Heart left ventricle (tissue), 16 donors: ENCODE measurements at places on chromosomes 2 and 18. TPM values are rescaled to one million over a fixed set of nuclear protein-coding genes. Genes with fewer than 3 reads are reported as not detected.

Gene C2orf49
- total RNA-seq: 19.8 TPM

Gene EMX1
- total RNA-seq: not detected

Gene GALM
- total RNA-seq: 22.5 TPM

Gene CHRNG
- total RNA-seq: not detected

Gene CIB4
- not detected for total RNA-seq

Gene PPP1R1C
- total RNA-seq: 17.5 TPM

Gene TMEM198
- 1.9 TPM for total RNA-seq

Gene TRIM43
- not detected for total RNA-seq

DNA sequence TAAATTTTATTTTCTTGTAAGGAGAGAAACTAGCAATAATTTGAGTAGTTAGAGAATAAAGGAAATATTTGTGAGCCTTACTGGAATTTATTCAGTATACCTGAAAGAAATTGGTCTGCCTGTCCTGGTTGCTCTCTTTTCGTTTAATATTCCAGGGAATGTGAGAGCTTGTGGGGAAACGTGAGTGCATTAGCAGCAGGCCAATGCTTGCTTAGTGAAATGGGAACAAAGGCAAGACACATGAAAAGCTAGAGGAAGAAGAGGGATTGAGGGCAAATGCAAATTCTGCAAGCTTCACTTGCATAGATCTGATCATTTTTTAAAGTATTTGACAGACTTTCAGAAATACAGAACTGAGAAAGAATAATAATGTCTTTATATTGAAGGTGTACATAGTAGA is 111.0 kb downstream of the ERBB4 start:
- DNase-seq: no peak

- no peak for DNase-seq
Measured at GRCh38 chr2:104944495-104944894, 90.6 kb downstream of the POU3F3 start.

DNA sequence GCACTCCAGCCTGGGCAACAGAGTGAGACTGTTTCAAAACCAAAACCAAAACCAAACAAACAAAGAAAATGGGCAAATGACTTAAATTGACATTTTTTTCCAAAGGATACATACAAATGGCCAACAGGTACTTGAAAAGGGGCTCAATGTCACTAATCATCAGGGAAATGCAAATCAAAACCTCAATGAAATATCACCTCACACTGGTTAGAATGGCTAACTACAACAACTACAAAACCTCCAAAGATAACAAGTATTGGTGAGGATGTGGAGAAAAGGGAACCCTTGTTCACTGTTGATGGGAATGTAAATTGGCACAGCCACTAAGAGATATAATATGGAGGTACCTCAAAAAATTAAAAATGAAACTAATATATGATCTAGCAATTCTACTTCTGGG is 213.2 kb upstream of the HS6ST1 start:
- no peak for DNase-seq

- DNase-seq: no peak
Measured at GRCh38 chr2:45649462-45649857, 2.0 kb upstream of the PRKCE start.

- no peak for DNase-seq
Measured at GRCh38 chr18:26646901-26647300, 98.5 kb upstream of the KCTD1 start.

GRCh38 chr2:237287872-237288271 is 126.1 kb downstream of the COL6A3 start:
- DNase-seq: no peak

GRCh38 chr2:134453476-134453875 is 199.6 kb downstream of the MGAT5 start:
- DNase-seq: no peak

- DNase-seq: no peak
Measured at GRCh38 chr2:172097557-172098131, 5.1 kb downstream of the DLX2 start.

GRCh38 chr2:237192881-237193280 is 107.2 kb downstream of the COPS8 start:
- DNase-seq: no peak

- DNase-seq: no peak
Measured at GRCh38 chr2:72972352-72973136, 55.2 kb downstream of the EMX1 start.

DNA sequence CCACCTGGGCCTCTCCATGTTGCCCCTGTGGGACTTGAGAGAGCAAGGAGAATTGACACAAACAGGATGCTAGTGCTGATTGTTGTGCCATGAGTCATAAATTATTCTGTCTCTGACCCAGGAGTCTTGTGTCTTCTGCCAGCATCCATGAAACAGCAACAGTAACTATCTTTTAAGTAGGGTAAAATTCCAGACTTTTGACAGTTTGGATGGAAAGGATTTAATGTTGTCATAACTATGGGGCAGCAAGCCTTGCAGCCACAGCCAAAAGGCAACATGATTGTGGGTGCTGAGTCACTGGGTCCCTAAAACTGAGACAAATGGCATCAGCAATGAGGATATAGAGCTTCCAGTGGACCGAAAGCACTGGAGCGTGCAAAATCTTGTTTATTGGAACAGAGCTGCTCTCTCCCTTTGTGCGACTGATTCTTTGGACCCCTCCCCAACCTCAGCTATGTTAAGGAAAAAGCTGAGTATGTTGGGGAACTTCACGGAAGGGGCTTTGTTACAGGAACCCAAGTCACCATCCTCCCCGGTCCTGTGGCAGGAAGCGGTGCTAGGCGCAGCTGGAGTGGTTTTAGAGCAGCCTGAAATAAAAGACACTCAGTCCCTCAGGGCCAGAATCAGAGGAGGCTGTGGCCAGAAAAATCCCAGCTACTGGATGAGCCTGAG is 9.6 kb upstream of the ITPRIPL1 start:
- no peak for DNase-seq

DNA sequence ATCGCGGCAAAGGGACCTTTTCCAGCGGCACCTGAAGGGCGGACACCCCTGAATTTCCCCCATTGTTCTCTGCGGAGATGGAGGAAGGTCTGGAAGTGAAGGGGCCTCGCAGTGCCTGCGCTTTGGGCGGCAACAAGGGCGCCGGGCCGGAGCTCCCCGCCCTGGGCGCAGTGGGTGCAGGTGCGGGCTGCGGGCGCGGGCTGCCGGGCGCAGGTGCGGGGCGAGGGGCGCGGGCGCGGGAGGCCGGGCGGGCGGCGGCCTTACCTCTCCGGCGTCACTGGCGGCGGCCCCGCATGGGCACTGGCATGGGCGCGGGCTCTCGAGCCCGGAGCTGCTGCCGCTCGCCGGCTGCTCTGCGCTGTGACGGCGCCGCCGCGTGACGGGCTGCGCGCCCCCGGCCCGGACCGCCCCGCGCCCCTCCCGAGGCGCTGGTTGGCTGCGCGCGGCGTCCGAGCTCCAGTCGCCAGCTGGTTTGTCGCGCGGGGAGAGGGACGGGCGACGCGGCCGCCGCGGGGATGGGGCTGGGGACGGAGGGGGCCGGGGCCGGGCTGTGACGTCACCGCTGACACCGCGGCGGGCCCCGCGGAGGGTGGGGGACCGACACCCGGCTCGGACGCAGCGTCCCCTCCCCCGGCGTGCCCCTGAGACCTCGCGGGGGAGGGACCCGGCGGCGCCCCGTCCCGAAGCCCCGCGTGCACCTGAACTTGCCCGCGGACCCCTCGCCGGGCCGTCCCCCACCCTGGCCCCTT is at the start of gene KIF1A:
TSS of gene KIF1A (minus strand) at position 362 of the 749 bp plus-strand sequence. CDS start 22,467 bp downstream, outside the sequence.
- peak; percentile 25 for DNase-seq

- DNase-seq: no peak
Measured at GRCh38 chr2:184507254-184507653, 91.1 kb upstream of the ZNF804A start.

DNA sequence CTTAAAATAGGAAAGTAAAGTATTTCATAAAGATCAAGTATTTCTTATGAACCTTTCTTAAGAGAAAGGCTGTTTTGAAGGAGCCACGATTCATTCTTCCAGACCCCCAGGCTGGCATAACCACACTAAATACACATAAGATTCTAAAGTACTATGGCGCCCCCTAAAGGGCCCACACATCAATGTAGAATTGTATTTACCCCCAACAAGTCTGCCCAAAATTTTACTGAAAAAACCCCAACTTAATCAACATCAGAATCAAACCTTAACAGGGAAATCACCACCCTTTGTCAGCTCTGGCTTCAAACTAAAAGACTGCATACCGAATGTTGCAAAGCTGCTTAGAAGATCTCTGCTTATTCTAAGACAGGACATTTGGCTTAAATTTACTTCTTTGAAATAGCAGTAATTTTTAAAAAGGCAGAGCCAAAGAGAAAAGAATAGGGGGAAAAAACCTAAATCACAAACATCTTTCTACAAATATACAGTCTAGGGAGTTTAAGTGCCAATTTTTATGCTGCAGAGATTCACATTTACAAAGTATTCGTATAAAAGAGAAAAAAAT is 20.4 kb upstream of the BCL2 start:
- no peak for DNase-seq

GRCh38 chr2:44325897-44326296 is 35.4 kb downstream of the PREPL start:
- no peak for DNase-seq

DNA sequence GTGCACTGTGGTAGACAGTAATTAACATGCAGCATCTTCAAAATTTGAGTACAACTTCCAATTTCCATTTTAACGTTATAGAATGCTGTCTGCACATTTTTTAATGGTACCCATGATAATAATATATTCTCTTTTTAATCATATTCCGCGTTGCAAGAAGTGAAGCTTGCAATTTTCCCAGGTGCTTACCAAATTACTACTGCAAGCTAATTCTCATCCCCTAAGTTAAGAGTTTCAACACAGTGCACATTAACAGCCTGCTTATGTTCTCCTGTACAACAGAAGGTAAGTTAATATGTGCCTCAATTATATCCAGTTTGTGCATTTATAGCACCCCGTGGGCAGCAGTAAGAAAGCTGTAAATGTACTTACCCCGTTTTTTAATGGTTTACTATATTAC is 132.9 kb downstream of the CBLN2 start:
- DNase-seq: no peak

DNA sequence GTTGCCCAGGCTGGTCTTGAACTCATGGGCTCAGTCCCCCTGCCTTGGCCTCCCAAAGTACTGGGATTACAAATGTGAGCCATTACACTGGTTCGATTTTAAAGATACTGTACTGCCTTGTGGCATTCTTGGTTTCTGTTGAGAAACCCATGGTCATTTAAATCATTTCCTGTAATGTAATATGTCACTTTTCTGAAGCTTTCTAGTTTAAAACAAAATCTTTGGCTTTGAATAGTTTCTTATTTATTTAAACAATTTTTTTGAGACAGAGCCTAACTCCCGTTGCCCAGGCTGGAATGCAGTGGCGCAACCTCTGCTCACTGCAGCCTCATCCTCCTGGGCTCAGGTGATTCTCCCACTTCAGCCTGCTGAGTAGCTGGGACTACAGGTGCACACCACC is 8.9 kb downstream of the ZNF512 start:
- DNase-seq: no peak

DNA sequence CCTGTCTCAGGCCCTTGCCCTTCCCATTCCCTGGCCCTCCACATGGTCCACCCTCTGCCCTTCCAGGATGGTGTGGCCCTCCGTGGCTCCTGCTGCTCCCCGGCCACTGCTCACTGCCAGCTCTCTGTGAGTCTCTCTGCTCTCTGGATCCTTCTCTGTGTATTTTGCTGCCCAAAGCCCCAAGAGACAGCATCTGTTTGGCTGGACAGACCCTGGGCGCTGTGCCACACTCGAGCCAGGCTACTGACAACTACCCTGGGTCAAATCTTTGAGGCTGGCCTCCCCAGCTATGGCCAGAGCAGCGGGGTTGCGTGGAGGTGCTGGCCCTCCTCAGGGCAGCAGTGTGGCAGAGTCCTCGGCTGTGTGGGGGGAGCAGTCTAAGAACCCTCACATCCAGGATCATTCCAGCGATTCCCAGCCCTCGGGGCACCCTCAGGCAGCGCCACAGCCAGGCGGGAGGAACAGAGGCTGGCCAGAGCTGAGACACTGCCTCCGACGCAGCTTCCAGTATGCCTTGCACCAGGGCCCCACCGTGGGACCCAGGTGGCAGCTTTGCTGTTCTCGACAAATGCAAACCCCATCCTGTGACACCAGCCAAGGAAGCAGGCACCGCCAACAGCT is 139.4 kb upstream of the GLI2 start:
- peak; percentile 61 for DNase-seq

GRCh38 chr18:42268798-42269197 is 313.8 kb downstream of the PIK3C3 start:
- DNase-seq: no peak

- DNase-seq: no peak
Measured at GRCh38 chr2:31411771-31412170, 2.8 kb downstream of the XDH start.

GRCh38 chr2:141579071-141579470 is 551.7 kb downstream of the LRP1B start:
- no peak for DNase-seq

DNA sequence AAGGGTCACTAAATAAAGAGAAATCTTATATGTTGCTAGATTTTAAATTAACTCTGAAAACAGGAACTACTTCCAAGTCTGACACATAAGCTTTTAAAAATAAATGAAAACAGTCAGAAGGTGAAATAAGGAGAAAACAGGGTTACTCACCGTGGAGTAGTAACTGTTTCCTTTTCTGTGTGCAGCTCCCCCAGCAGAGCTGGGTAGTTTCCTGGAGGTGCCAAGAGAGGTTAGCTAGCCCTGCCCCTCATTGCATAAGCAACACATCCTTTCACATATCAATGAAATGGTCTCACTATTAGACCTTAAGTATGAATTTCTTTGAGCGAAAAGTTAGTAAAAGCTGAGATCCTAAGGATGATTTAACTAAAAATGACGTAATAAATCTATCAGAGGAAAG is 54.0 kb upstream of the GPR75 start:
- DNase-seq: no peak

DNA sequence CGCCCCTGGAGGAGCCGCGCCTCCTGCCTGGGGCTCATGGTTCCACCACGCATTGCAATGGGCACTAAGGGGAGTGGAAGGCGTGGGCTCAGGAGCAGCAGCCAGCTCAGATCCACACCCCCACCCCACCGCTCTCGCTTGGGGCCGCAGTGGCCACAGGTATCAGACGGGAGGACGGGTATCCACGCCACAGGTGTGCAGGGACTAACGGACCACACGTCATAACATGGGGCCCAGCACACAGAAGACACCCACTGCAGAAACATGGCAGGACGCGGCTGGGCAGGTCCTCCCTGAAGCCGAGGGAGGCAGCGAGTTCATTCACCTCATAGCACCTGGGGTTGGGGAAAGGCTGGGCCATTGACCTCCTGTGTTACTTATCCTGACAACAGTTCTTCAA is 13.0 kb downstream of the HDAC4 start:
- no peak for DNase-seq

- DNase-seq: no peak
Measured at GRCh38 chr2:226118471-226119429, 680.9 kb downstream of the IRS1 start.
